ENCODE measurements at places on chromosomes 7 and 10. TPM values are rescaled to one million over a fixed set of nuclear protein-coding genes. Genes with fewer than 3 reads are reported as not detected.

The SPRN gene
- 0.50 TPM for total RNA-seq

The MUC3A gene
- under 0.01 TPM for total RNA-seq

The DHTKD1 gene
- 26.7 TPM for total RNA-seq

The LDB3 gene
- not detected for total RNA-seq

The ASZ1 gene
- total RNA-seq = not detected

The AKR1C8 gene
- not detected for total RNA-seq

The C10orf120 gene
- total RNA-seq = not detected

The NPC1L1 gene
- under 0.01 TPM for total RNA-seq

The PPP1R17 gene
- not detected for total RNA-seq

The YAE1 gene
- 32.4 TPM for total RNA-seq

The SORCS1 gene
- total RNA-seq = not detected

The TUBGCP2 gene
- 71.4 TPM for total RNA-seq

The CCL26 gene
- 1.7 TPM for total RNA-seq

Measured in uterine smooth muscle cell (primary cell).